Stimulated activated CD8-positive, alpha-beta memory T cell treated with anti-CD3 and anti-CD28 coated beads, Interleukin-15, amount 100 ng/mL, for 48 hours (primary cell): ENCODE measurements at places on chromosomes 11 and 22.
A peak's percentile ranks its signal among the peaks of the same experiment; 100 is the strongest.

DNA sequence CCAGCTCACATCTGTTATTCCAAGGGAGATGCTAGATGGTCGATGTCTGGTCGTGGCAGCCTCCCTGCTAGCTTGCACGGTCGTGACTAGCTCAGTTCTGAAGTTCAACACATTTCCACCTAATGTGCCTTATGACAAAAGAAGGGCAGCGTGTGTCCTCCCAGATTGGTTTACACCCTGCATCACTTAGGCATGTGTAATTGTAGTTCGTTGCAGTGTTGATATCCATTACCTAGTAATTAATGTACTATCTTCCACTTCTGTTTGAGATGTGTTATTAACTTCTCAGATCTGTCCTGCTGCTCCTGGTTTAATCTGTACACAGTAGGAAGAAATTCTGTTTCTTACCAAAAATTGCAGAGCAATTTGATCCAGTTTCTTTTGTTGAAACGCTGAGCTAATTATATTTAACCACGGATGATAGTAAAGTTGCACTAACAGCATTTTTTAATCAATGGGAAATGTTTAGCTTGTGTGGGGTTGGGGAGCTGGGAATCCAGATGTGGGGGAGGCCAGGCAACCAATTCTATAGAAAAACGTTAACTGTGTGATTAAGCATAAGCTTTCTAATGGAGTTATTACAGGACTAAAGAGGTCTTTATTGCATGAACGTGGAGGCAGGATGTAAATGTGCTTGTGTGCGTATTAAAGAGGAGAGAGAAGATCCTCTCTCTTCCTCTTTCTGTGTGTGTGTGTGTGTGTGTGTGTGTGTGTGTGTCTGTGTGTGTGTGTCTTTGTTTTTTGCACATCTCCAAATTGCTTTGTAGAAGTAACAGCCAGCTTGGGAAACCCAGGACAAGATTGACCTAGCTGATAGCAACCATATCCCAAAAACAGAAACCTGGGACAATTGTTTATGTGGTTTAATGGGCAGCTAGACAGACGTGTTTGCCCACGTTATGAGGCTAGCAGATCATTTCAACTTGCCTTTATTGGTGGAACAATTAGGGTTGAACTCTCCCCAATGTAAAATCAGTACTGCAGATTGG, 145.7 kb upstream of the TTC12 start:
- no peak for DNase-seq

- no peak for DNase-seq
Measured at GRCh38 chr11:62931499-62932278, 10.5 kb upstream of the CHRM1 start.

DNA sequence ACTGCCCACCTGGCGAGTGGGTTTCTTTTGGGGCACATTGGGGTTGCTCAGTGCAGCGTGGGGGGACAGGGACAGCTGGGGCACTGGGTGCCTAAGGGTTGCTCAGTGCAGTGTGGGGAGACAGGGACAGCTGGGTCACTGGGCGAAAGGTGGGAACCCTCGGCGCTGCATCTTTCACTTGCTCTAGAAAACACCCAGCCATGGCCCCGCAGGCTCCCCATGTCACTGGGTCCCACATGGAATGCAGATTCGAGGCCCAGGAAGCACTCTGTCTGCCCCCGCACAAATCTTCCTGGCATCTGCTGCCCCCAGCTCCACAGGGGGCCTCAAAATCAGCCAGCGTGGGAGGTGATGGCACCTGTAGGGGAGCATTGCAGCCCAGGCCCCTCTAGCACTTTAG, 229.3 kb downstream of the BRD1 start:
- DNase-seq: no peak

- DNase-seq: no peak
Measured at GRCh38 chr11:71136095-71136845, 116.1 kb downstream of the SHANK2 start.

- peak; percentile 58 for DNase-seq
Measured at GRCh38 chr11:112279901-112280267, 19.2 kb upstream of the PLET1 start.

- DNase-seq: no peak
Measured at GRCh38 chr11:132844956-132845696, 687.2 kb downstream of the OPCML start.

DNA sequence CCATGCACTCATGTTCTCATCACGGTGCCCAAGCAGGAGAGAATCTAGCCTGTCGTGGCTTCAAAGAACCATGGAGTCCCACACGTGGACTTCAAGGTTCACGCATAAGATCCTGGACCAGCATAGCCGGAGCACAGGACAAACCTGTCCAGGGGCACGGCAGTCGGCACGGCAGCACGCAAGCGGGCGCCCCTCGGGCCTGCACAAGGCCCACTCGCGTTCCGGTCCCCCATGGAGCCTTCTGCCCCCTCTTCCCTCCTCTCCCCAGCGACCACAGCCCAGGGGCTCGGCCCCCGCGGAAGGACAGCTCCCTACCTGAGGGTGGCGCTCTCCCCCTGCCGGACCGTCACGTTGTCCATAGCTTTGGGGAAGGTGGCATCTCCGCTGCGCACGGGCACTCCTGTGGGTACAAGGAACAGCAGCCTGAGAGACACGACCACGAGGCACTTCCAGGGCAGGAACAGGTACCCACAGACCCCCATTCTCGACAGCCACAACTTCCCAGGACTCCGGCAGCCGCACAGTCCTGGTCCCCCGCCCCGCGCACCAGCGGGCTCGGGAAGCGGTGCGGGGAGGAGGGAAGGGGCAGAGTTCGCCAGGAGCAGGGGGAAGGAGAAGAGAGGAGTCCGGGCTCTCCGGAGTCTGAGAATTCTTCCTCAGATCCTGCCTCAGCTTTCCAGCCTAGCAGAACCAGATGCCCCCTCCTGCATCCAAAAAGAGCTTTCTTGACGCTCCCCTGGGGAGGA, 589.5 kb downstream of the OPCML start:
- DNase-seq: no peak

GRCh38 chr22:44102856-44103255, 77.9 kb upstream of the PARVG start:
- no peak for DNase-seq

GRCh38 chr22:43376765-43377547, 33.8 kb upstream of the SCUBE1 start:
- peak; percentile 51 for DNase-seq

GRCh38 chr11:10803676-10804075, 5.0 kb downstream of the EIF4G2 start:
- DNase-seq: no peak

DNA sequence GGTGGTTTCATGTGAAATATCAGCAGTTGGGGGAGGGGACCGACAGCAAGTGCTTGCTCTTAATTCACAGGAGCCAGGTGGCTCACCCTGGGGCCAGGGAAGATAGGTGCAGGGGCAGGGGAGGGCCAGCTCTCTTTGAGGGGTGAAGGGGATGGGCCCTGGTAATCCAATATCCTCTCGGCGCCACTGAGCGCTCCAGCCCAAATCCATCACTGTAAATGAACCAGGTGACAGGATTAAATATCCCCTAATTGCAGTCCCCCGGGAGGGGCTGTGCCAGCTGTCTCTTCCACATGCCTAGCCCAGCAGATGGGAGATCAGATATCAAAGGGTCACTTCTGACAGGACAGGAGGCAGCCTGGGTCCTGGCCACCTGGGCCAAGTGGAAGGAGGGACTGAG, 531.8 kb upstream of the CADM1 start:
- no peak for DNase-seq

GRCh38 chr22:43796567-43796966, 15.5 kb downstream of the EFCAB6 start:
- DNase-seq: no peak

DNA sequence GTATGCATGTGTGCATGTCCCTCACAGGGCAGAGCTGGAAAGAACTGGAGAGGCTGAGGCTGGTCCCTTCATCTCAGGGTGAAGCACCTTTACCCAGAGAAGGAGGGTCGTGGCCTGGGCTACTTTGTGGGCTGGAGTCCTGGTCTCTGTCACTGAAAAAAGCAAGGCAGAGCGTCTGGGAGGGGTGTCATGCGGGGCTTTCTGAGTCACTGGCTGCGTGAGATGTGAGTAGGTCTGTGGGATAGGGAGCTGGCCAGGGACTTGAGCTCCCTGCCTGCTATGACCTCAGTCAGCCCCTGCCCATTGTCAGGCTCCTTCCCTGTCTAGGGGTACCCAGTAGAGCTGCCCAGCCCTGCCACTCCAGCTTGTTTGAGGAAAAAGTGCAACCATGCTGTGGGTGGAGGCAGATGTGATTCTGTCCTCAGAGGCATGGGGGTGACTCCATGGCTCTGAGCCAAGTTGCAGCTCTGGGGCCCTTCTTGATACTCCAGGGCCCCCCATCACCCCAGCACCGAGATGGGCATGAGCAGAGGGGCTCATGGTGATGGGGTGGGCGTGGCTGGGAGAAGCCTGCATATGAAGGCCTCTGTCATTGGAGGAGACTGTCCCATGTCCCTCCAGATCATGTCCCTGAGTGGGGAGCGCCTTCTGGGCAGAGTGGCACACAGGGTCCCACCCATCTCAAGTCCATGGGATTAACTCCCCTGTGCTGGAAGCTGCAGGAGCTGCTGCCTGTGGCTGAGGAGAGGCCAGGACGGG, 27.8 kb downstream of the KCNQ1 start:
- DNase-seq: no peak

DNA sequence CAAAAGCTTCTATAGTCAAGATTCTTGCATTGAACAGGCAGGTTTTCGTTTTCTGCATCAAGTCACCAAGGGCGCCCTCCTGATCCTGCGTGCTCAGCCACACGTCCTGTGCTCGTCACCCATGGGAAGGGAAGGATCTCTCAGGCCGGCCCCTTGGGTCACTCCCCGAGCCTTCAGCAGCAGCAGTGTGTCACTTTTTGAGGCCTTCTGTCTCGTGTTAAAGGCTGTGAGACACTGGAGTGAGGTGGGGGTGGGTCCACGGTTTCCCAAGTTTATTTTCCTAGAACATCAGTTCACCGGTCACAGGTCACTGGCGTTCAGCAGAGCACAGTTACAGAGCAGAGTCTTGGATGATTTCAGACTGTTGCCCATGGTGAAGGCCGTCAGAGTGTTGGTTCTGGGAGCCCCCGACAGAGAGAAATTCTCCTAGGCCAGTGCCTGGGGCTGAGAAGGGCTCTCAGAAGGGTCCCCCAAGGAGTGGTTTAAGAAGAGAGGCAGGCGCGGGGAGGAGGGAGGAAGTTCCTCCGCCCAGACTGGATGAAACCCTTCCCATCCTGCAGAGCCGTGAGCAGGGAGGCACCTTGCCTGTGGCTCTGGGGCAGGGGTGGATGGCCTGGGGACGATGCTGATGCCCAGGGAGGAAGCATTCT, 13.5 kb upstream of the ADORA2A start:
- no peak for DNase-seq

DNA sequence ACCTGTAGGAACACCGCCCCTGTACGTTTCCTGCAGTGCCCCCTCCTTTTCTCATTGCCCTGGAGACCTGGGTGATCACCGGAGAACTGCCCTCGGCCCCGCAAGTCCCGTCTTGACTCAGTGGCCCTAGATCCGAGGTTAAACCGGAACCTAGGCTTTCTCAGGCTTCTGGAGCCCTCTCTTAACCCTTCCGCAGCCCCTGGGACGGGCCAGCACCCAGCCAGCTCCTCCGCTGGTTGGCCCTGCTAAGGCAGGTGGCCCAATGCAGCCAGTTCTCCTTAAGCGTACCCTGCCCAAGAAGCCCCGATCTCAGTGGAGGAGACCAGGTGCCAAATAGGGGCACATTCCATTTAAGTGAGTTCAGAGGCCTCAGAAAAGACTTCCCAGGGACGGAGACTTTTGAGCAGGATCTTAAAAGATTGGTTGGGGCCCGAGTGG, 776 bp downstream of the NLRX1 start:
- peak; percentile 28 for DNase-seq

GRCh38 chr22:17264321-17265052, 45.3 kb upstream of the ADA2 start:
- no peak for DNase-seq

DNA sequence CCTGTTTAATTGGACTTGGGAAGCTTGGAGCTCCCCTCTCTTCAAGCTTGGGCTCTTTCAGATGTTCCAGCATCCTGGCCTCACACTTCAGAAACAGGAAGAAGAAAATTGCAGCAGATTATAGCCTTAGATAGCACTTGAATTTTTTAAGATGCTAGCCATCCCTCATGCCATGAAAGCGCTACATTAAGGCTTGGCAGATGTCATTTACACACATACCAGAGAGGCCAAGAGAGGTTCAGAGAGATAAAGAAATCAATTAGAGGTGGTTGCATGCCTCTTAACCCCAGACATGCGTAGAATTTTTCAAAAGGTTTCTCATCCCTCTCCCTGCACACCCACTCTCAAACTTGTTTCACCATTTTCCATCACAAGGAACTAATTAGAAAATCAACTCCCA, 31.9 kb upstream of the DBX1 start:
- no peak for DNase-seq

- no peak for DNase-seq
Measured at GRCh38 chr11:86916330-86916729, 38.9 kb downstream of the FZD4 start.

DNA sequence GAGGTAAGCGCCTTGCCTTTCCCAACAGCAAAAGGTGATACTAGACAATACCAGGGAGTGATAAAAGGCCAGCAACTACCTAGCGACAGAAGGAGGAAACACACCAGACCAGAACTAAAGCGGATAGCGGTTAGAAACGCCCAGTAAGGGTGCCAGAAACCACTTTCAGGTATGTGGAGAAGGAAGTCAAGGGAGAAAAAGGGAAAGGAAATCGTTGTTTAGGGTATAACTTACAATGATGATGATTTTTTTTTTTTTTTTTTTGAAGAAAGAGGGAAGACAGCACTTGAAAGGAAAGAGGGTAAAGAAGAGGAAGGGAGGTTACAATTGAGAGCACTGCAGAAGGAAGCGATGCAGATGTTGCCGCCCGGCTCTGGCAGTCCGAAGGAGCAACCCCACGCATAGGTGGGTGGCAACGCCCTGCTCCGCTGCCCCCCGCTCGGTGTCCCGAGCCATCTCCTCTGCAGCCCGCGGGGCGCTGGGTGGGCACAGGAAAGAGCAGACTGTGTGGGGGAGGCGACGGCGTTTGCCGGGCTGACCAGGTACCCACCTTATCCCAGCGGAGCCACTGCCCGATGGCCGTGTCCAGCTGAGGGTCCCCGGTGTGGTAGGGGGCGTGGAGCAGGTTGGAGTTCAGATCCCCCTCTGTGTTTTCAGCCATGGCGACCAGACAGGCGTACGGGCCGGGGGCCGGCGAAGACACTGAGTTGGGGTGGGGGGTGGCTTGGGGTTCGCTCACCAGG, 561 bp downstream of the PGM2L1 start:
- no peak for DNase-seq

DNA sequence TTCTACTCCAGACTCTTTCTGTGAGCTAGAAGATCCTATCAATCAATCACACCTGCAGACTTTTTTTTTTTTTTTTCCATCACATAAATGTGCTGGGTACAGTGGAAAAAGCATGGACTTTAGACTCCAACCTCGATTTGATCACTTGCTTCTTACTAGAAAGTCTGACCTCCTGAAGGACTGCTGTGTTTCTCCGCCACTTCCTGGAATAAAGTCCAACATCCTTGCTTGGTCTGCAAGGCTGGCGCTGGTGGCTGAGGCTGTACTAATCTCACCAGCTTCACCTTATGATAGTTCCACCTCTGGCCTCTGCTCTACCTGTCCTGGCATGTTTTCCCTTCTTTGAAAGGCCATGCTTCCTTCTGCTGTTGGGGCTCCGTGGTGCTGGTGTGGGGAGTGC, 60.9 kb upstream of the SESN3 start:
- no peak for DNase-seq
